IPS-NIHi11 (cell line): ENCODE measurements at places on chromosomes 5 and 9.

DNA sequence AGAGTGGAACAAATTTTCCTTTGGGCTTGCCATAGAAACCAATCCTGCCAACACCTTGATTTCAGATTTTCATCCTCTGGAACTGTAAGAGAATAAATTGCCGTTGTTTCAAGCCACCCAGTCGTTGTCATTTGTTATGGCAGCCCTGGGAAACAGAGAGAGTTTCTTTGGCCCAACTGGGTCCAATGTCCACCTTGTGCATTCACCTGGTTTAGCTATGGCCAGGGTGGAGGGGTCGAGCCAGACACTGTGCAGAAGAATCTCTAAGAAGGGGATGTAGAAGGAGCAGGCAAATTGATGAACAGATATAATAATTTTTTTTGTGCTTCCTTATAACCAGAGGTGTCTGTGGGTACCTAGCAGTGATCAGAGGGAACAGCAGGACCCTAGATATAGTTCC is 9.8 kb downstream of the KIF4B start:
- DNase-seq = no peak

DNA sequence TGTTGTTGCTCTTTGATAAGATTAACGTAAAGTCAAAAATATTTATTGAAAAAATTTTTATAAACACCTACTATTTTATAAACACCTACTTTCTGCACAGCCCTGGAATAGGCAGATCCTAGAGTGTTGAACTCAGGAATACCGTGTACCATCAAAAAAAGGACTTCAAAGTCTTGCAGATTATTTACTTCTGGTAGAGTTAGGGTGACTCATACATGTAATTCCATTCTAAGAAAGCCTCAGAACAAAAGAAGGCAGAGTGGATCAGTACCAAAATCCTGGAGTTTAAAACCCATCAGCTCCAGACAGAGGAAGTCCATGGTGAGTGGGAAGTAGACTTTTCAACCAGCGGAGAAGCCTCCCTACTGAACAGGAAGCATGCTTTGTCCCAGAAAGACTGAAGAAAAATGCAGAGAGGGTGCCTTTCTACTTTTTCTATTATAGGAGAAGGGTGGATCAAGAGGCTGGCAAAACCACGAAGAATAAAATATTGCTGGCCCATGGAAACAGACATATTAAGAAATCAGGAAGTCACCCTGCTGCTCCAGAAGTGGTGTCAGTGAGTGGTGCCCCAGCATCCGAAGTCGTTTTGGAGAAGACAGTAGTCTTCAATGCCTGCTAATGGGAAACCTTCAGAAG is 45.1 kb upstream of the DAB2 start:
- no peak for DNase-seq

DNA sequence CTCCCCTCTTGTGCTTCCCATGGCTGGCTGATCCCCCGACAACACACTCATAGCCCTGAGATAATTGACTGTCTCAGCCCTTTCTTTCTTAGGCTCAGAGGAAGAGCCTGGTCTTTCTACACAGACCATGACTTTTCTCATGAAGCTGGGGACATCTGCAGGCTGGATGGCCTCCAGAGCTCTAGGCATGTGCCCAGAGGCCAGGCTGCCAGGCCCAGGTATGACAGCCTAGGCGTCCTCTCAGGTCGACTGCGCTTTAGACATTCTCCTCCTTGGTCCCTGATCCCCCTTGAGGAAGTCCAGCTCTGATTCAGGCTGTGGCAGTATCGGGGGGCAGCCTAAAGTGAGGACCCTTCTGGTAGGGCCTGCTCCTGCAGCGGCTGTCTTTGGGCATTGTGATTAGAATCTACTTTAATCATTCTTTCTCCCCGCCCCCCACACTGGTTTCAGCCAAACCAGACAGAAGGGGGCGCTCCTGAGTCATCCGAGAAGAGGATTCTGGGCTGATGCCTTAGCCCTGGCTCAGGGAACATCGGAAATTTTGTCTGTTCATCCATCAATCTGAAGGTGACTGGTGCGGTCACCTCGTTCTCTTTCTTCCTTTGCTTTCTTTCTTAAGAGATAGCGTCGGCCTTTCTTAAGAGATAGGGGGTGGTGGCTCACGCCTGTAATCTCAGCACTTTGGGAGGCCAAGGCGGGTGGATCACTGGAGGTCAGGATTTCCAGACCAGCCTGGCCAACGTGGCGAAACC is 66.5 kb upstream of the HSPA9 start:
- DNase-seq = peak; percentile 78

DNA sequence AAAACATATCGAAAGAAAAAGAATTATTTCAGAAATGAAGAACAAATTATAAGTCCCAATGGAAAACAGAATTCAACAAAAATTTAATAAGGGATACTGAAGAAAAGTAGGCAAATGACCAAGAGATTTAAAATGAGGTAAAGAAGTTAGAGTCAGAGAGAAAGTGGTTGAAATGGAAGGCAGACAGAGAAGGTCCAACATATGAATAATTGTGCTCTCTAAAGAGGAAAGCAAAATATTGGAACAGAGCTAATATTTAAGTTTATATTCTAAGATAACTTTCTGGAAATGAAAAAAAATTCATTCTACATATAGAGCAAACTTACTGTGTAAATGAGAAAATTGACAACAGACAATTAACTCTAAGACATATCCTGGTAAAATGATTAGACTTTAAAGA is 94.1 kb downstream of the PTCH1 start:
- no peak for DNase-seq

- no peak for DNase-seq
Observed at GRCh38 chr9:13939701-13940490, 374.0 kb downstream of the NFIB start.

GRCh38 chr5:28374492-28374967 is 1336.1 kb upstream of the CDH9 start:
- DNase-seq = peak; percentile 10

DNA sequence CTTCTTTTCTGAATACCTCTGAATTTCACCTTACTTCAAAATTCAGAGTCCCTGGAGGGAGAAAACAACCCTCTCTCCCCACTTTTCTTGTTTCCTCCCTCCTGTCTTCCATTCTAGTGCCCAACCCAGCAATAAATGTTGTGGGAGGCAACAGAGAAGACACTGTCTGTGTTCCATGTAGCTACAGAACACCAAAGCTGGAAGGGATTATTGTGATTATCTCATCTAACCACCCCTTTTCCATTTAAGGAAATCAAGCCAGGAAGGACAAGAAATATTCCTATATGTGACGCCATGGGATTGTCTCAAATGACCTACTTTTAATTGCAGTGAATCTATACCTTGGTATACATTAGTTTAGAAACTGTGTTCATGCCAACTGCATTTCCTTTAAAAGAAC is 476.6 kb upstream of the TNC start:
- DNase-seq = no peak

GRCh38 chr5:152547202-152547601 is 142.1 kb upstream of the NMUR2 start:
- no peak for DNase-seq
